ENCODE measurements at places on chromosomes 5 and 9.

DNA sequence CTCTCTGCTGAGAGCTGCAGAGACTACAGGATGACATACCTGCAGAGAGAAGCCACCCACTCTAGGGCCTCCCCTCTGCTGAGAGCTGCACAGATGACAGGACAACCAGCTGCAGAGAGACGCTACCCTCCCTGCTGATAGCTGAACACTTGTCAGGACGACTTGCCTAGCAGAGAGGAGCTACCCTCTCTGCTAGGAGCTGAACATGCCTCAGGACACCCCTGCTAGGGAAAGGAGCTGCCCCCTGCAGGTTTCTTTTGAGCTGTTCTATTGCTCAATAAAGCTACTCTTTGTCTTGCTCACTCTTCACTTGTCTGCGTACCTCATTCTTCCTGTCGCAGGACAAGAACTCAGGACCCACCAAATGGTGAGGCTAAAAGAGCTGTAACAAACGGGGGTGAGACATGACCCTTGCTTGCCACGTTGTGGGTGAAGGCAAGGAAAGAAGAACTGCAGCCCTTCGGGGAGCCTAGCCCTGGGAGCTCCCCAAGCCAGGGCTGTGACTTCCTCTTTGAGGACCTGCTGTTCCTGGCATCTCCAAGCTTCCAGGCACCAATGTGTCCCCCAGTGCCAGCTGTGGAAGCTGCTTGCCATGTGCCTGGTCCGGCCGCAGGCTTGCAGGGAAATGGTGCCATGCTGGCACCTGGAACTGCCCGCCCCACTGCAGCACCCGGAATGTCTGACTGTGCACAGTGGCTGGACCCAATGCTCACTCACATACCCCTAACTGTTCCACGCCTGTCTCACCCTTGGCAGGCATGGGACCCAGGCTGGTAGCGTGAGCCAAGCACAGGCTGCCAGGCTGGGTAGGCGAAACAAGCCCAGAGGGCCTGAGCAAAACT is 5.1 kb upstream of the TESK1 start:
- DNase-seq, result no peak

- DNase-seq, result no peak
Observed at GRCh38 chr5:179912386-179912785, 4.7 kb upstream of the TBC1D9B start.

DNA sequence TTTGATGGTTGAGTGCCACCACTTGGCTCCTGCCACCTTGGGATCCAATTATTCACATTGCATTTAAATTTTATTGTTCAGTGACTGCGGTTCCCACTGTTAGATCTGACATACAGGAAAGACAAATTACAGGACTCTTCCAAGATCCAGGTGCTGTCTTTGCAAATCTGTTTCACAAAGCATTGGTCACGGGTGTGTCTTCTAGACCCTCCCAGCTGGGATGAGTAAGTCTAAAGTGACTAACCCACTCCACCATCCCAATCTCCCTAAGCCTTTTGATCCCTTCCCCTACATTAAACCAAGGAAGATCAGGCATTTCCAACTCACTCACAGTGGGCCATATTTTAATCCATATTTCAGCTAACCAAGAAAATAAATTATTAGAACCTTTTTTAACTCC is 1016.3 kb upstream of the CTNND2 start:
- DNase-seq, result no peak

- no peak for DNase-seq
Observed at GRCh38 chr5:171633776-171634470, 151.7 kb upstream of the SMIM23 start.

DNA sequence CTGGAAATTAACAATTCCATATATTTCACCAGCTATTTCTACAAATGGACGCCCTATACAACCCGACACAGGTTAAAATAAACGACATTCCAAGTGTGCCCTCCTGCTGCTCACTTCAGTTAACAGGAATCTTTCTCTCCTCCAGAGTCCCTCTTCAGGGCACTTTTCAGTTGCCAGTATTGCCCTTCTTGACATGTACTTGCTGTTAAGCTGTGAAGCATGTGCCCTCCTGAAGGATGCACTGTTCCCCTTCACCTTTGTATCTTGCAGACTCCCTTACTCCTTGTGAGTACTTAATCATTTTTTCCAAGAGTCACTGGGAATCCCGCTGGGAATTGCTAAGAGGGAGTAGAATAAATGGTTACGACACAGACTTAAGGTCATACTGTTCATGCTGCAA is 364.1 kb downstream of the CTNND2 start:
- DNase-seq, result no peak

DNA sequence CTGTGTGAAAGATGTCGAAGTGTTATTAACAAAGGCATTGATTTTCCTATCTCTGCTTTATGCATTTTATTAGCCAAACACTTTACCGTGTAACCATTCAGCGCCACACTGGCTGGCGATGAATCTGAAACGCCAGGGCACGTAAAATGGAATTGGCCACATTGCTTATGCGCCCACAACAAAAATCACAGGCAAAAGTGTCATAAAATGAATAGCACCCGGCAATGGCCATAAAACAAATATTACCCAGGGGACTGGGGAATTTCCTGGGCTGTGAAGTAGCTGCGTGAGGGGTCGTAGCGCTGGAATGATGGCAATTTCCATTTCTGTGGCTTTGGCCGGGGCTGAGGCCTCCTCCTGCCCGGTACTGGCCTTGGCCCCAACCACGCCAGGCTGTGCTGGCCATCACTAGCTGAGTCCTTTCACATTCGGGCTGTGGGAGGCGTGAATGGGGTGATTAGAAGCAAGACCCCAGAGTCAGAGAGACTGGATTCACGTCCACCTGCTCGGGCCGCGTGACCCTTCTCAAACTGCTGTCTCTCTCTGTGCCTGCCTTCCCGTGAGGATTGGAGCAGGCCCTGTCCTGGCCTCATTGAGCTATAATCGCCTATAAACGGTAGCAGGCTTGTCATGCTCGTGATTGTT is 254.5 kb downstream of the PBX3 start:
- no peak for DNase-seq

DNA sequence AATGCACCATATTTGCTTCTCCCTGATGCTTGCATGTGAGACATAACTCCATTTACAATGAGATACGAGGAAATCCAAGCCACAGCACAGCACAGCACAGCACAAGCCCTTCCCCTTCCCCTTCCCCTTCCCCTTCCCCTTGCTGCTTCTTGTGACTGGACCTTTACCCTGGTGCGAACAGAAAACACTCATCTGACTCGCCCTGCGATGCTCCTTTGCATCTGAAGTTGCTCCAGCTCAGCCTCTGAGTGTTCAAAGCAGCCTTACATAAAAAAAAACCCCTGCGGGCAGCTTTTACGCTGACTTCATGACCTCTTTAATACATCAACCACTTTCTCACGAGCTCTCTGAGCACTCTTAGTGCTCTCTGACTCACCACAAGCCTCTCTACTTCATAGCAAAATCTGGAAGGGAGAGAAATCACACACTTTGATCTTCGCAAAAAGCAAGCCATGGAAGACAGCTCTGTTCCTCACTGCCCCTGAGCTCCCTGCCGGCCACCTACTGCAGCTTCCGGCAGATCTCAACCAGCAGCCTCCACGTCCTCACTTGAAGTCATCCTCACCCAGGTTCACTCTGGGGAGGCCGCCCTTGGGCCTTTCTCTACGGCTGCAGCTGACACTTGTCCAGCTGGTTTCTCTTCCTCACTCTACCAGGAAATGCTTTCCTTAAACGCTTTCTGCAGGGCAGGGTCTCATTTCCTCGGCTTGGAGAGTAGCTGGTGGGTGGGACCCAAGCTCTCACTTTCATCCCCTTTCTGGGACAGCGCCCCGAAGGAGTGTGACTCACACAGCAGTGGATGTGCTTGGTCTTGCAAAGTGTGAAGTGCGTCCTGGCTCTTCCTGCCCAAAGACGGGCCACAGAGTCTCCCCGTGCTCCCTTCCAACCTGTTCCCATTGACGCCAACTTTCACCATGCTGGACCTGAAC is 5.3 kb downstream of the SLC34A1 start:
- DNase-seq, result peak; percentile 84

DNA sequence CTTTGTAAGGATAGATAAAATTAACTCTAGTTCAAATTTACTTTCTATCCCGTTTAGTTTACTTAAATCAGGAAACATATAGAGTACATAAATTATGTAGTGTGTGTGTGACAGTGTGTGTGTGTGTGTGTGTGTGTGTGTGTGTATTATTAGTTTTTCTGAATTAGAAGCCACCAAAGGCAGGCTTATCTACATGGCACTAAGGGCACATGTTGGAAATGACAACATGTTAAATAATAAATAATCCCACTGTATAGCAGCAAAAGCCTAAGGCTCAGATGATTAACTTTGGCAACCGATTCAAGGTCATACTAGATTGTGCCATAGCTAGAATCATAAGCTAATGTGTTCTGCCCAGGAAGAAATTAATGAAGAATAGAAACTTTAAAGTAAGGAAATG is 54.6 kb downstream of the MEGF9 start:
- no peak for DNase-seq

GRCh38 chr9:74035786-74036185 is 461.3 kb upstream of the RORB start:
- no peak for DNase-seq

GRCh38 chr5:154410786-154411185 is 35.0 kb upstream of the SAP30L start:
- DNase-seq, result no peak

GRCh38 chr5:1108865-1109174 is 3.0 kb downstream of the SLC12A7 start:
- DNase-seq, result no peak

- DNase-seq, result no peak
Observed at GRCh38 chr9:16611983-16612382, 258.5 kb downstream of the BNC2 start.

DNA sequence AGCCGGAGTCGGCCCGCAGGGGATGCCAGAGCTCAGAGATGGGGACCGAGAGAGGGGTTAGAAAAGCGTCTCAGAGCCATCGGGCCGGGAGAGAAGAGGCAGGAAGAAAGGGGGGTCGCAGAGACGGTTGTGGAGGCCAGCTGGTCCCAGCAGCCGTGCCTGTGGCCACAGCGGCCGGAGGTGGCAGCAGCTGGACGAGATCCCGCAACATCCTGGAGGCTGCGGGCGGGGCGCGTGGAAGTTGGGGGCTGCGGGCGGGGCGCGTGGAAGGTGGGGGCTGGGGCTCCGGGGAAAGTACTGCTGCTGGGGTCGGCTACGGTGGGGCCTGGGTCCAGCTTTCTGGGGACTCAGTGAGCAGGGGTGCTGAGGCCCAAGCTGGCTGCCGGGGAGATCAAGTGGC is 34.4 kb upstream of the EGFL7 start:
- no peak for DNase-seq

- DNase-seq, result no peak
Observed at GRCh38 chr5:42801516-42802166, 10.1 kb downstream of the SELENOP start.

DNA sequence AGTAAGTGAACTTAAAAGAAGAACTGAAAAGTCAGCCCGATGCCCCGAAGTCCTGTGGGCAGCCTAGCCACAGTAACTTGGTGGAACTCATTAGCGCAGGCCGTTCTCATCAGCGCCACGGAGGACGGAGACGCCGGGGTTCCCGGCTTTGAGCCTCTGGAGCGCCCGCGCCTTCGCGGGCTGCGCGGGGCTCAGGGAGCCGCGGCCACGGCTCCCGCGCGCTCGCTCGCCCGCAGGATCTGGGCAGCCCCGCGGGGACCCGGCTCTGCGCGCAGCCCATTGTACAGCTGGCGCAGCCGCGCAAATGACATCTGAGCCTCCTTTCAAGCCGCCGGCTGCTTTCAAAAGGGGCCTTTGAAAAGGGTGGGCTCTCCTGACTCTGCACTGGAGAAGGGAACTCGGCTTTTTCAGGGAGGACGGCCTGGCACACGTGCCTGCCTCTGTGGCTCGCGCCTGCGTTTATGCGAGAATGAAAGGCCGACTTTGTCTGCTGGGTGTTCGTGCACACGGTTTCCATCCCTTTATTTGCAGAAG is 40.7 kb downstream of the TLR4 start:
- no peak for DNase-seq

GRCh38 chr5:59351076-59351794 is 542.3 kb downstream of the PDE4D start:
- no peak for DNase-seq

DNA sequence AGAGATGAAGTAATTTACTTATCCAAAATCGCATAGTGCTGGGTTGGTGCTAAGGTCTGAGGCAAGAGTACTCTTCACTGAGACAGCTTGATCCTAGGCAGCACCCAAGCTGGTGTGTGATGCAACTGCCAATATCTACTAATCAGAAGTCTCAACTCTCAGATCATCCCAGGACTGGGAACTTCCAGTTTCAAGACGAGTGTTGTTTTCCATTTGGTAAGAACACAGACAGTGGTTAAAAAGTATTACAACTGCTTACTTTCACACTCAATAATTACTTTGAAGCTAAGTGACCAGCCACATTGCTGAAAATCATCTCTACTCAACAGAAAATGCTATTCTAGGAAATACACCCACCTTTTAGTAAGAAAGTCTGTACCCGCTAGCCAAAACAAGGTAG is 45.3 kb downstream of the FBXW11 start:
- DNase-seq, result no peak

- DNase-seq, result peak; percentile 60
Observed at GRCh38 chr5:39570403-39571027, 145.7 kb upstream of the DAB2 start.

- peak; percentile 28 for DNase-seq
Observed at GRCh38 chr9:128523199-128523925, 18.8 kb downstream of the GLE1 start.

DNA sequence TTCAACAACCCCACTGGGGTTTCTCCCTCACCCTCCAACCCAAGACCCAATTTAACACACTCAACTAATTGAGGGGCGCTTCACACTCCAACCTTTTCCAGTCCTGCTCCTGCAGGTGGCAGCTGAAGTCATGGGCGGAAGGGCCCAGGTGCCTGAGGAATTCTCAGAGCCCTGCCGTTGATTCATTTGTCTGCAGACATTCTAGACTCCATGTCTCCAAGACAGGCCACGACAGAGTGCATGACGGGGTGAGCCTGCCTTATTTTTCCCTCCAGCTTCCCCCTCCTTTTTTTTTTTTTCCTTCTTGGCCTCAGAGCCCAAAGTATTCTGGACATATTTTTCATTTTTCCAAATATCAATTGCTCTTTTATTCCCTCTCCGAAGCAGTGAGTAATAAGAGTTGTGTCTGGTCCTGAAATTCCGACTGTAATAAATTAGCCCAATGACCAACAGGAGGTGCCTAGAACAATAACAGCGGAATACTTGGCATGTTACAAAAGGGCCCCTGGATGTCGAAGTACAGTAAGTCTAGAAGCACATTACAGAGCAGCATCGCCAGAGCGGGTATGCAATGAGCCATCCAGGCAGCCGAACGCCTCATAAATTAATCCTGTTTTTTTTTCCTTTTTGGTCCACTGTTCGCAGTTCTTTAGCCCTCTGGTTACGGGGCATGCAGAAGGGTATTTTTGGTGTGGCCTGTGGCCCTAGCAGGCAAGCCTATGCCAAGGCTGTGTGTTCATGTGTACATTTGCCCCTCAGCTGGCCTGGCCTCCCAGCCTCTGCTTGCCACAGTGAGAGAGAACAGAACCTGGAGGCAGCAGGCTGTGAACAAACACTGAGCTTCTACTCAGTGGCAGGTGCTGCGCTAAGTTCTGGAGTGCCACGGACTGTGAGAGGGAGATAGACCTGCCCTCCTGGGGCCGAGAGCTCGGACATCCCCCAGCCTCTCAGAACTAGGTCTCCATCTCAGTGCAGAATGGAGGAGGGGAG is 8.6 kb upstream of the SMIM23 start:
- no peak for DNase-seq
